ENCODE measurements at places on chromosomes 7 and 10.

GRCh38 chr7:81361769-81362312 is 408.0 kb downstream of the HGF start:
- DNase-seq, result no peak

DNA sequence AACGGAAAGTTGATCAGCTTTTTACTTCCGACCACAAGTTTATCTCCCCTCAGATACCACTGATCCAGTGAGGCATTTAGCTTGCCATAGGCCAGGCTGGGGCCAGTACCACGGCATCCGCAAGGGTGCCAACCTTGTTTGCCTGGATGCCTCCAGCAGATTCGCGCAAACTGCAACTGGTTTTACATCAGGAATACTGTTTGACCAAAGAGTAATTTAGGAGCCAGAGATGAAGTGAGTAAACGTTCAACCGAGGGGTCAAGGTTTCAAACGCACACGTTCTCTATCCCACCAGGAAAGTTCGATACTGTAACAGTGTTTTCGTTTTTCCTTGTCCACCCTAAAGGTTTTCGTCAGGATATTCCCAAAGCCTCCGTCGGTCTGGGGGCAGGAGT is 266 bp upstream of the MDFIC start:
- no peak for DNase-seq

DNA sequence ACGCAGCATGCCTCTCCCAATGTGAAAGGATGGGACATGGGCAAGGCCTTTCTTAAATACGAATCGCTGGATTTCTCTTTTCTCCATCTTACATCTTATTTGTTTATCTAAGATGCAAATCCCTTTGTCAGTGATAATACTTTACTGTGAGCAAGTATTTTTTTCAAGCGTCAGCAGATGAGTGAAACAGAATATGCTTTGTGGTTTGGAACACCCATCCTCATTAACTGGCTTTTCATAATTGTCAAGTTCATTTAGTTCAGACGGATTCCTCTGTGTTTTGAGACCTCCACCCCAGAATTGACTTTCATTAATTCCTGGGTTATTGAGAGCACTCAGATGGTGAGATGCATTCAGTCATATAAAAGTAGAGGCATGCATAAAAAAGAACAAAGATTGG is 149.8 kb downstream of the NSUN6 start:
- no peak for DNase-seq

GRCh38 chr7:87111877-87112276 is 40.4 kb upstream of the DMTF1 start:
- no peak for DNase-seq

GRCh38 chr10:100978121-100978900 is 9.0 kb downstream of the MRPL43 start:
- no peak for DNase-seq

GRCh38 chr7:65827366-65827765 is 45.5 kb upstream of the VKORC1L1 start:
- no peak for DNase-seq

DNA sequence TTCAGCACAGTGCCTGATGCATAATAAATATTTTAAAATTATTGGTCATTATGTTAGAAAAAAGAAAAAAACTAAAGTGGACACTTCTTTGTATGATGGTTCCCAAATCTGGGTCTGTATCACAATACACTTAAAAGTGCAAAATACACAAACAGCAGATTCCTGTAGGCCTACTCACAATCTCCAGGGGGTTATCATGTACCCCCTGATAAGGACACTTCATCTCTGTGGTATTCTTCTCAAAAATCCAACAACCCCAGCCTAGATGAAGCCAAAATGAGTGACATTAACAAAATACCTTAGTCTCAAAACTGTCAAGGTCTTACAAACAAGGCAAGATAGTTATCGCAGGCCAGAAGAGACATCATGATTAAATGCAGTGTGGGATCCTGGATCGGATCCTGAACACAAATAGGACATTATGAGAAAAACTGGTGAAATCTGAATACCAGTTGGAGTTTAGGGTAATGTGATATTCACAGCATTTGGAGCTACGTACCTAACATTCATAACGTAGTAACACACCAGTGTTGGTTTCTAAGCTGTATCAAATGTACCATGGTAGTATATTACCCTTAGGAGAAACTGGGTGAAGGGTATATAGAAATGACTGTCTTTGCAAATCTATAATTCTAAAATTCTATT is 45.2 kb downstream of the NSUN6 start:
- DNase-seq, result no peak

GRCh38 chr7:116150588-116150987 is 59.8 kb upstream of the TES start:
- no peak for DNase-seq

DNA sequence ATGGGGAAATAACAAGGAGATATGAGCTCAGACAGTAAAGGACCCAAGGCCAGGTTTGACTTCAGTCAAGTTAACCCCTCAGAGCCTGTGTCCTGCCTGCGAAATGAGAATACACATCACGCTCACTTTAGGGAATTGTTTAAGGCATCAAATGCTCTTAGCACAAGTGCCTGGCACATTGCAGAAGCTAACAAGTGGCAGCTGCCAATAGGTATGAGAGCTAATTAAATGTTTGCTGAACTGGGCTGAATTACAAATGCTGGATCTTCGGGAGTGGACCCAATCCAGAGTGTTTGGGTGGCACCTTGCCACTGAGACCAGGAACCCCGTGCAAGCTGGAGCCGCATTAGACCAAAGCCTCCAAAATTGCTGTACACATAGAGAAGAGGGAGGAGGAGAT is 136.8 kb downstream of the C10orf90 start:
- DNase-seq, result peak; percentile 59

DNA sequence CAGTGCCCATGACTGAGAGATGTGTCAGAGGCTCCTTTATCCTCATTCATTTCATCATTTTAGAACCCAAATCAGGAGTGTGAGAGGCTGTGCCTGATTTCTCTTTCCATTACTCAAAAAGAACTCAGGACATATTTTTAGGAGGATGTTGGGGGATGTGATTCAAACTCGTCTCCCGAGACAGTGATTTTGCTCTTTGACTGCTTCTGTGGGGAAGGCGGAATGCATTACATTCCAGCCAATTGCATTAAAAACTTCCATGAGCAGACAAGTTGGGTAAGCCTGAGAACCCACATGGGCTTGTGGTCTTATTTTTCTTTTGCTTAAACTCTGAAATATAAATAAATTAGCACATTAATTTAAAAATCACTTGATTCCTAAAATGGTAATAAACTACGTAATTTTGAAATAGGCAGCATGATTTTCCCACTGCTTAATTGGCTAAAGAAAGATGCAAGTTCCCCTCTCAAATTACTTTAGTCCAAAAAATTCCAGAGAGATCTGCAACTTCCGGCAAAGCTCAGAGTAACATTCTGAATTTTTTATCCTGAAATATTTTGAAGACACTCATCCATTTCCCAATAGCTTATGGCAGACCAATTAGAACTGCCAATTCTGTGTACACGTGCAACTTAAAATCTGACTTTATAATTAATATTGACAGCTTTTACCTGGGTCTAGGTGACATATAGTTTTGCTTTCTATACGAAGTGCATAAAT is 185.6 kb downstream of the C7orf25 start:
- DNase-seq, result no peak

DNA sequence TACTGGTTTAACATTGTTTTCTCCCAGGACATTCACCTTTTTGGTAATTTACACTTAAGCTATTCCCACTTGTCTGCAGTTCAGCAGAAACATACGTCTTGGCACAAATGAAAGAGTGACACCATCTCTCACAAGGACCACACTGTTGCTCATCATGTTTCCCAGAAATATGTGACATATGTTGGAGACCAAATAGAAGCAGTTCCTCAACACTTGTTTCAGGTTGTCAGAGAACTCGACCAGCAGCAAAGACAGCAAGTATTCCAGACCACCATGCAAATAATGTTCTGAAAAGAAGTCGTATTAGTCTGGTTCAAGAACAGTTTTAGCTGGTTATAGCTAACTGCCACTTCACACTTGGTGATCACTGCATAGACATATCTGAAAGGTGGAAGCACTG is 81.3 kb upstream of the KLF6 start:
- no peak for DNase-seq

- no peak for DNase-seq
Observed at GRCh38 chr10:126153711-126154628, 234.3 kb downstream of the ADAM12 start.

DNA sequence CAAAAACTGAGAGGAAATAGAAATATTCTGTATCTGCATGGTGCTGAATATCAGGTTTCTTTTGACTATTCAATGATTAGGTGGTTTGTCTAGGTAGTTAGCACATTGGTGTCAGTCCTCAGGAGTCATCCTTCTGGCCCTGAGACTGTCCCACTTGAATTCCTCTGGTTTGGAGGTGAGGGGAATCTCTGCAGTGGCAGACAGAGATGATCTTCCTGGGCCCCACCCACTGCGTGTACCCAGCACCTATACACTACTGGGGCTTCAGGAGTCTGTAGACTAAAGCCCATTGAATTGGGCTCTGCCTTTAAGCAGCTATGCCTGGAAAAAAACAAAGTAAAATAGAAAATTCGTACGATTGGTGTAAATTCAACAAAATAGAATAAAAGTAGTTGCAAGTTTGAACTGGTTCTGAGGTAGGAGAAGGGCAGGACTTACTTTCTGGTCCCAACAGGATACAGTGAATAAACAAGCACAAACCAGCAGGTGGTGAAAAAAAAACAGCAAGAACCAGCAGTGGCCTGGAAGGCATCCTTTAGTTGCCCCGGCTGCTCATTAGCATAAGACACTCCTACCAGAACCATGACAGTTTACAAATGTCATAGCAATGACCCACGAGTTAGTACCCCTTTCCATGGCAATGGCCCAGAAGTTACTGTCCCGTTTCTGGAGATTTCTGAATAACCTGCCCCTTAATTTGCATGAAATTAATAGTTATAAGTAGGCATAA is 1.7 kb downstream of the LIPM start:
- DNase-seq, result no peak

- no peak for DNase-seq
Observed at GRCh38 chr7:15866753-15867152, 180.3 kb upstream of the MEOX2 start.

DNA sequence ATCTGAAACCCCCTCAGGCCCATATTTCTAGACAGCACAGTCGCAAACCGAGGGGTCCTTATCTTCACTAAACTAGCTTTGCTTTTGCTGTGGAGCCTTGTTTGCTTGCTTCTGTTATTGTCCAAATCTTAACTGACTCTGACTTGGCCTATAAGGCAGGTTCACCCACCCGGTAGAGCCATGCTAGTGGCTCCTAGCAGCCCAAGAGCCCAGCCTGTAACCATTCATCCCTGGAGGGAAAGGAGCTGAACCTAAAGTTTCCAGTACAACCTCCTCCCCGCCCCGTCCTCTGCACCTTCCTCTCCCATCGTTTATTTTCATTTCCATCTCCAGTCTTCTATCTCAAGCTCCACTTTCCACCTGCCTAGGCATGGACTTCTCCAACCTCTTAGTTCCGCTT is 345.7 kb downstream of the PTPRN2 start:
- DNase-seq, result no peak

DNA sequence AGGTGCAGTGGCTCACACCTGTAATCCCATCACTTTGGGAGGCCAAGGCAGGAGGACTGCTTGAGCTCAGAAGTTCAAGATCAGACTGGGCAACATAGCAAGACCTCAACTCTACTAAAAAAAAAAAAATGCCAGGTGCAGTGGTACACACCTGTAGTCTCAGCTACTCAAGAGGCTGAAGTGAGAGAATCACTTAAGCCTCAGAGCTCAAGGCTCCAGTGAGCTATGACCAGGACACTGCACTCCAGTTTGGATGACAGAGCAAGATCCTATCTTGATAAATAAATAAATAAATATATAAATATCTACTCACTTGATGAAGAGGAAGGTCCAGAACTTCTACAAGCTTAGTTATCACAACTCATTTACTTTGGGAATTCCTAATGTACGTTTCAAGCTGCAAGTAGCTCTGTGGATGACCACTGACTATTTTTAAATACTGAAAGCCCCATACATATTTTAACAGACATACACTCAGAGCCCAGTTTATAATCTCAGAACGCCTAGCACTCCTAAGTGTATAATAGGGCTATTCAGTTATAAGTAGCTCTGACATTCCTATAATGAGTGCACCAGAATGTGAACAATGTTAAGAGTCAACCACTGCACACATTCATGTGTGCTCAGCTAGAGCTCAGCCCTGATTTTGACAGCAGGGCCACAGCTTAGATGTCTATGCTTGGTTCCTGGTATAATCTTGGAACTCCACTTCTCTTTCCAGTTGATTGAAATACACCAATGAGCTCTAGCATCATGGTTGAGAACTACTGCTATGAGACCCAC is 119.1 kb downstream of the CUBN start:
- DNase-seq, result no peak

- no peak for DNase-seq
Observed at GRCh38 chr10:288316-289200, 153.3 kb downstream of the ZMYND11 start.

- no peak for DNase-seq
Observed at GRCh38 chr10:108452533-108452932, 1288.0 kb upstream of the SORCS1 start.

GRCh38 chr7:54778166-54778565 is 19.2 kb upstream of the SEC61G start:
- DNase-seq, result no peak

DNA sequence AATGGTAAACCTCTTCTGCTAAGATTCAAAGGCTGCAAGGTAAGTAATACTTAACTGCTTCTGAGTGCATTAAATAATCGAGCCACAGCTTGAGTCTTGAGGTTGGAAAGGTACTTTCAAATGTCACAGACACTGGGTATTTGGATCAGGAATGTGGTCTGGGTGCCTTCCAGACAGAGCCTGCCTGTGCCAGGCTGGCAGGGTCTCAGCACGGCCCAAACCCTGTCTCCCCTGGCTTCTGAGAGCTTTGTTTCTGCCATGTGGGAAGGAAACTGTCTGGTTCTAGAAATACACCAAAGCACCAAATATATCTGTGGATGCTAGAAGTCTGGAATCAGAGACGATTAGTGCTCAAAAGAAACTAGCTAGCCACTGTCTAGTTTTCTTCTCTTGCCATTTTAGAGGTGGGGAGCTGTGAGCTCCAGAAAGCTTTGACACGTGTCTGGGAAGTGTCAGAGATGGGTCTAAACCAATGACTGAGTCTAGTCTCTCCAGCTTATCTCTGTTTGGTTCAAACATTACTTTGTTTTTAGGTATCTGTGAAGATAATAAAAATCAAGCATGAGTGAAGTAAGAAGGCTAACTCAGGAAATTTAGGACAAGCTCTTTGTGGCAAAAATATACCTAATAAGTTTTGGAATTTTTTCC is 162.8 kb downstream of the CYP26A1 start:
- no peak for DNase-seq
